ENCODE measurements at places on chromosomes 2 and 18.

- H3K27ac ChIP-seq: no peak overlapping the region
- DNase-seq: no peak
- peaks cover 2% of the 10 kb centered on the region for H3K27me3 ChIP-seq
- H3K4me3 ChIP-seq: no peak overlapping the region
- H3K4me1 ChIP-seq: no peaks in the 10 kb centered on the region
Observed at GRCh38 chr2:133293544-133294353, 274.5 kb downstream of the NCKAP5 start.

DNA sequence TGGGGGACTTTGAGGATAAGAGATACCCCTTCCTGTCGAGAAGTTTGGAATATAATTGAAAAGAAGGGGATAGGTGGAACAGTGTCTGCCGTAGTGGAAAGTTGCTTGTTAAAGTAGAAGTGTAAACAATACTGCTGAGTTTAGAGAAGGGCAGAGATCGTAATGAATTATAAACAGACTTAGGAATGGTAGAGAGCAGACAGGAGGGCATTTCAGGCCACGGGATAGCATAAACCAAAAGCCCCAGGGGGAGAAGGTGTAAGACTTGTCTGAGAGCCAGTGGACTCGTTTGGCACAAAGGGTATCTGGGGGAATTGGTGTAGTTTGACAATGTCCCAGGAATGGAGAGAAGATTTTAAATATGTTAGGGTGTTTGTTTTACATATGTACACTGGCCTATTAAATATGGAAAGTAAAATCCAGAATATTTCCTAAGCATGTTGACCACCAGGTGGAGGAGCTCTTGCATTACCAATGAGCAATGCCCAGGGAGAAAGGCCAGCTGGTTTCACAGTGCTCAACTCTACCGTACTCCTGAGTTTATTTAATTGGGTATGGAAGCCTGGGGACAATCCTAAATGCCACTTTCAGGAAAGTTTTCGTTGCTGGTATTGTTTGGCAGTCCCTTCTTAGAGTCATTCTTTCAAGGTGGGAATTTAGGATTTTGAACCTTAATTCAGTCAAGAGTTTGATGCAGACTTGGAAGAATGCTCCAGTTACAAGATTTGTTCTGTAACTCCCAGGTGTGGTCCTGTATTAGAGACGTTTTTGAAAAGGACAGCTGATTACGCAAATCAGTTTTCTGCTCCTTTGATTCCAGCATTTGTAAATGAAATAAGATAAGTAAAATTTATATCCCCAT lies 7.5 kb downstream of the COPS8 start:
- H3K4me1 ChIP-seq: no peaks in the 10 kb centered on the region
- no peak overlapping the region for H3K27ac ChIP-seq
- peaks cover 22% of the 10 kb centered on the region for H3K36me3 ChIP-seq
- no peak overlapping the region for H3K4me3 ChIP-seq
- H3K27me3 ChIP-seq: no peaks in the 10 kb centered on the region
- no peak for DNase-seq

DNA sequence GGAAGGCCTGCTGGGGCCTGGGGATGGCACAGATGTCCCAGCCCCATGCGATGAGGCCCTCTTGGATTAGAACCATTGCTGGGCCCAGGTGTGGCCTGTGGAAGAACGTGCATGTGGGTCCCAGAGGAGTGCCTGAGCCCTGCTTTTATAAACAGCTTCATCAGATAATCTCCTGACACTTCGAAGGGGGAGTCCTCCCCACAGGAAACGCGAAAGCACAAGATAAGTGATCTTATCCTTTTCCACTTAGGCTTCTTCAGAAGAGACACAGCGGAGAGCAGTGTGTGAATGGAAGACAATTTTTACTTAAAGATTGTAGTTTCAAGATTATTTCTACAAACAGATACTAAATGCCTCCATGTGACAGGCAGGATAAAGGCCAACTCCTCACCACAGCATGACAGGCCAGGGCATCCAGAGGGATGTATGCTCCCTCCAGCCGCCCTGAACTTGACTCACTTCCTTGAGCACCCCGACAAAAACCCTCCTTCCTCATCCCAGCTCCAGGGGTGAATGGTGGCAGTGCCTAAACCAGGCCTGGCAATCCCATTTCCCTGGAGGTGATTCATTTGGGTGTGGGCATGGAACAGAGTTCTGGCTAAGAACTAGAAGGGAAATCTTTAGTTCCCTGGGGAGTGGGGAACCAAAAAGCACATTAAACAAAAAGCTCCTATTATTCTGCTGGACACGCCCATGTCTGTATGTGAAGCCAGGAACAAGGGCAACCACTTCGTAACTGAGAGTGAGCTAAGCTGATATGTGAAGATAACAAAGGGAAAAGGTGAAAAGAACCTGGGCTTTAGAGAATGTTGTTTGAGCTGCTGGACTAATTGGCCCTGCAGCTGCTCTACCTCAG lies 56.2 kb upstream of the TMEM163 start:
- H3K27me3 ChIP-seq: peaks cover 5% of the 10 kb centered on the region
- H3K4me1 ChIP-seq: no peaks in the 10 kb centered on the region
- no peaks in the 10 kb centered on the region for H3K36me3 ChIP-seq
- no peak overlapping the region for H3K4me3 ChIP-seq

DNA sequence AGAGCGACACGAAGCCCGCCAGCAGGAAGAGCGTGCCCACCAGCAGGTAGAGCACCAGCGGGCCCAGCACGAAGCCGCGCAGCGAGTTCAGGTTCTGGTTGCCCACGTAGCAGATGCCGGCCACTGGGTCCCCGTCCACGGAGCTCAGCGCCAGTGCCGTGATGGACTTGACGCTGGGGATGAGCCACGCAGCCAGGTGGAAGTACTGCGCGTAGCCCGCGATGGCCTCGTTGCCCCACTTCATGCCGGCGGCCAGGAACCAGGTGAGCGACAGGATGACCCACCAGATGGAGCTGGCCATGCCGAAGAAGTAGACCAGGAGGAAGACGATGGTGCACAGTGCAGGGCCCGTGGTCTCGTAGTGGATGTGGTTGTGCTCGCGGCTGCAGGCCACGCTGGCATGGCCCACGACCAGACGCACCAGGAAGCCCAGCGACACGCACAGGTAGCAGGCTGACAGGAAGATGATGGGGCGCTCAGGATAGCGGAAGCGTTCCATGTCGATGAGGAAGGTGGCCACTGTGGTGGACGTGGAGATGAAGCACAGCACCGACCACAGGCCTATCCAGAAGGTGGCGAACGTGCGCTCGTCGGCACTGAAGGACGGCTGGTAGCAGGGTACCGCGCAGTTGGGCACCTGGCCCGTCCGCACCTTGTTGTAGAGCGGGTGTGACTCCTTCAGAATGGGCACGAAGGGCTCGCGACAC lies 2.1 kb downstream of the FZD5 start:
- peaks cover 25% of the 10 kb centered on the region for H3K4me1 ChIP-seq
- H3K36me3 ChIP-seq: peaks cover 4% of the 10 kb centered on the region
- H3K27me3 ChIP-seq: peaks cover 55% of the 10 kb centered on the region
- no peak overlapping the region for H3K27ac ChIP-seq
- no peak for DNase-seq

GRCh38 chr2:176768185-176768584 lies 444.4 kb upstream of the HNRNPA3 start:
- no peaks in the 10 kb centered on the region for H3K36me3 ChIP-seq
- H3K4me1 ChIP-seq: no peaks in the 10 kb centered on the region
- peaks cover under 1% of the 10 kb centered on the region for H3K27me3 ChIP-seq
- H3K27ac ChIP-seq: no peak overlapping the region

DNA sequence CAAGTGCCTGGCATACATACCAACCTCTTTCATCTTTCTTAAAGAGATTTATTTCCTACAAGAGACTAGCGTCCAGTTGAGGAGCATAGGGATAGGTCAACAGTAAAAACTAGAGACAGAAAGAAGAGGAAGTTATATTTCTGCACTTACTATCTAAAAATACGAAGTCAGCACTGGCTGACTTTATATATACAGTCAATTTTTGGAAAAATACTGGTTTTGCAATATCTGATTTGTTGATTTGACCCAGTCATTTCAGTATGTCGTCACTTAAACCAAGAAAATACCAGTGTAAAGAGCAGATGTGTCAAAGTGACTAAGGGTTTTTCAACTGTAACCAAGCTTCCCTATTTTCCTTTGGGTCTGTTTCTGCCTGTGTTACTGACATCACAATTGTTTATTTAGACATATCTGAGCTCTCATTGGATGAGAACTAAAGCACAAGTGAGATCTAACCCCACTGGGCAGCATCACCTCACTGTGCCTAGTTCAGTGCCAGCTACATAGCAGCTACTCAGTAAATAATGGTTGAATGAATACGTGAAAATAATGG lies 23.0 kb downstream of the CYTIP start:
- no peaks in the 10 kb centered on the region for H3K27me3 ChIP-seq
- peak overlapping the region; percentile 69 for H3K4me3 ChIP-seq
- peaks cover 73% of the 10 kb centered on the region for H3K36me3 ChIP-seq
- DNase-seq: no peak
- peak overlapping the region; percentile 91 for H3K27ac ChIP-seq

DNA sequence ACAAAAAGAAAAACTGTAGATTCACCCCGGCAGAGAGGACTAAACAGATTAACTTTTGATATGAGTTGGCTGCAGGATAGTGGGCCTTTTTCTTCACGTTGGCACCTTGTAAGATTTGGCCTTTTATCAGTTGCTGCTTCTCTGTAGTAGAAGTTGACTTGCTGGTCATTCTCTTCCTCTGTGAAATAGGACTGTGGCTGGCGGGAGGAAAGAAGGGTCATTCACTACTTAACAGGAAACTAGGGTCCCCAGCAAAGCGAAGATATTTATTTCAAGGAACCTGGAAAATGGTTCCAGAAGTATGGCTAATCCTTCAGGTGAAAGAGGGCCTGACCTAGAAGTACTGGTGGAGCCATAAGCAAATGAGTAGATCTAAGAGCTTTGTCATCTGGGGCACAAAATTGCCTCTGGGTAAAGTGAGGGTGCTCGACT lies 383 bp upstream of the ATP5MC3 start:
- peaks cover 17% of the 10 kb centered on the region for H3K4me1 ChIP-seq
- peaks cover 31% of the 10 kb centered on the region for H3K36me3 ChIP-seq
- H3K4me3 ChIP-seq: peak overlapping the region; percentile 89
- H3K27me3 ChIP-seq: no peaks in the 10 kb centered on the region
- peak overlapping the region; percentile 84 for H3K27ac ChIP-seq

DNA sequence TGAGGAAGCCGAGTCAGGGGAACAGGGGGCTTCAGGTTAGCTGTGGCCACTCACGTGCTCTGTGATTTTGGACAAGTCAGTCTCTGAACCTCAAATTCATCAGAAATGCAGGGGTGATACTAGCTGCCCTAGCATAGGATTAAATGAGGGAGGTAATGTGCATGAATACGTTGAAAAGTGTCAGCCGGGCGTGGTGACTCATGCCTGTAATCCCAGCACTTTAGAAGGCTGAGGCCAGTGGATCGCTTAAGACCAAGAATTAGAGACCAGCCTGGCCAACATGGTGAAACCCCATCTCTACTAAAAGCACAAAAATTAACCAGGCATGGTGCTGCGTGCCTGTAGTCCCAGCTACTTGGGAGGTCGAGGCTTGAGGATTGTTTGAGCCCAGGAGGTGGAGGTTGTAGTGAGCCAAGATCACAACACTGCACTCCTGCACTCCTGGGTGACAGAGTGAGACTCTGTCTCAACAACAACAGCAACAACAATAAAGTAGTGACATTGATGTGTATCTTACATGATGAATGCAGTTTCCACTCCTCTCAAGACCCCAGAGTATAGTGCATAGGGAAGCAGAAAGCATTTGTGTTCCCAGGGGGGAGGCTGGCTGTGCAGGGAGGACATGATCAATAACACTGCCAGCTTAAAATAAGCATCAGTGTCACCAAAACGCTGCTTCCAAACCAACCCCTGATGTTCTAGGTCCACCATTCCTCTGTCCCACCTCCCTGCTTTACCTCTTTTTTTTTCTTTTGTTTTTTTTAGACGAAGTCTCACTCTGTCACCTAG lies 68.8 kb downstream of the HNRNPLL start:
- no peaks in the 10 kb centered on the region for H3K36me3 ChIP-seq
- H3K27me3 ChIP-seq: peaks cover 22% of the 10 kb centered on the region
- no peak overlapping the region for H3K4me3 ChIP-seq
- no peaks in the 10 kb centered on the region for H3K4me1 ChIP-seq
- H3K27ac ChIP-seq: no peak overlapping the region

GRCh38 chr18:71844814-71845213 lies 699.3 kb downstream of the CBLN2 start:
- H3K27me3 ChIP-seq: no peaks in the 10 kb centered on the region
- H3K4me3 ChIP-seq: no peak overlapping the region
- no peaks in the 10 kb centered on the region for H3K4me1 ChIP-seq

- no peak overlapping the region for H3K27ac ChIP-seq
- H3K36me3 ChIP-seq: no peaks in the 10 kb centered on the region
- peaks cover 3% of the 10 kb centered on the region for H3K27me3 ChIP-seq
- no peaks in the 10 kb centered on the region for H3K4me1 ChIP-seq
- no peak for DNase-seq
Observed at GRCh38 chr2:120642646-120643045, 93.0 kb upstream of the GLI2 start.

GRCh38 chr2:101064868-101065549 lies 62.9 kb downstream of the RPL31 start:
- no peak for DNase-seq
- H3K27ac ChIP-seq: no peak overlapping the region
- peaks cover 3% of the 10 kb centered on the region for H3K27me3 ChIP-seq
- H3K4me3 ChIP-seq: no peak overlapping the region
- no peaks in the 10 kb centered on the region for H3K36me3 ChIP-seq

DNA sequence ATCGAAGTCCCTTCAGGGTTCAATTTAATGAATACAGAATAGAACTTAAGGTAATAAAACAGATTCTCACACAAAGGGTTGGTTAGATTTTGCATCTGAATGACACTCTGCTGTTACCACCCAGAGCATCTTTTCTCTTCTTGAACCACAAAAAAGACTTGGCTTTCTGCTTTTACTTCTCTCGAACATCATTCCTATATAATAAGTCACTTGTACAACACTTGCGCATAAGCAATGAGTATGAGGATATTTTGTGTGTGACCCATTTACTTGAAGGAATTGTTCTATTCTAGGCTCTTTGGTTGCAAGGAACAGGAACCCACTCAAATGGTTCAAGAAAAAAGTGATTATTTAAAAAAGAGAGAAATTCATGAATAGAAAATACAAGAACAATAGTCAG lies 126.2 kb downstream of the NUP35 start:
- H3K27ac ChIP-seq: no peak overlapping the region
- peaks cover 2% of the 10 kb centered on the region for H3K27me3 ChIP-seq
- no peaks in the 10 kb centered on the region for H3K36me3 ChIP-seq
- H3K4me1 ChIP-seq: no peaks in the 10 kb centered on the region
- no peak overlapping the region for H3K4me3 ChIP-seq

DNA sequence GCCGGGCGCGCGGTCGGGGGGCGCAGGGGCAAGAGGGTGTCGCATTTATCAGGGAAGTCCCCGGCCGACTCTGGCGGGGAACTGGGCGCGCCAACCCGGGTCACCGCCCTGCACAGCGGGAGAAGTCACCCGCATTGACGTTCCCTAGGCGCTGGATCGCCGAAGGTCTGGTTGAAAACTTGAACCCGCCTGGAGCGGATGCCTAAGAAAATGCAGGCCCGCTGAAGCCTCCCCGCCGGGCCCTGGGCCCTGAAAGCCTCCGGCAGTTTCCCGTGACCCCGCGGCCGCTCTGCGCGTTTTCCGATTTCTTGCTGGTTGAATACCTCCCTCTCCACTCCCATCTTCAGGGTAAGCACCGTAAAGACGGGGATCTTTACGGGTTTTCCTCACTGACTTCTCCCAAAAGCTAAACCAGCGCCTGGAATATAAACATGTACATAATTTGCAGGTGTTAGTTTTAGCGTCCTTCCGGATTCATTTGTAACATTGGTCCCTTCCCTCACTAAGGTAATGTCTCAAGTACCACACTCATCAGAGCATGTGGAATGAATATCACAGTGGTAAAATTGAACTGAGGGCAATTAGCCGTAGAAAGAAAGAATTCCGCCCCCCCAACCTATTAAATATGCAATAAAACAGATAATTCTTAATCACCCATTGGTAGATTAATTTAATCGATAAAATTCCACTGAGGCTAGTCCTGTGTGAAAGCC lies 675 bp upstream of the SPIRE1 start:
- DNase-seq: no peak
- peak overlapping the region; percentile 84 for H3K4me3 ChIP-seq
- H3K27me3 ChIP-seq: peaks cover 27% of the 10 kb centered on the region
- H3K27ac ChIP-seq: peak overlapping the region; percentile 47
